Effector CD4-positive, alpha-beta T cell (primary cell): ENCODE measurements at places on chromosomes 3 and 15.
A peak's percentile ranks its signal among the peaks of the same experiment; 100 is the strongest.

DNA sequence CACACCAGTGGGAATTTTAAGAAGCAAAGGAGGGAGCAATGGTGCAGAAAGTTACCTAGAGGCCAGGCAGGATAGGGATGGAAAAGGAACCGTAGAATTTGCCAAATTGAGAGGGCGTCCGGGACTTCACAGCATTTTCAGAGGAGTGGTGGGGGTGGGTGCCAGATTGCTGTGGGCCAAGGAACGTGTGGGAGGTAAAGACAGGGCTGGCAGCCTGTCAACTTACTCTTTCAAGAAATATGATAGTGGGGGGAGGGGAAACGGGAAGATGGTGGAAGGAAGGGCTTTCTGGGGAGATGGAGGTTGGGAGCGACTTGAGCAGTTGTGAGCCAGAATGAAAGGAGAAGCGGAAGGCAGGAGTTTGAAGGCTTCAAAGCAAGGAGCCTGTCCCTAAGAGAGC is 1.4 kb upstream of the SLC6A11 start:
- DNase-seq = no peak

GRCh38 chr15:88048755-88049154 is 207.8 kb downstream of the NTRK3 start:
- DNase-seq = no peak

DNA sequence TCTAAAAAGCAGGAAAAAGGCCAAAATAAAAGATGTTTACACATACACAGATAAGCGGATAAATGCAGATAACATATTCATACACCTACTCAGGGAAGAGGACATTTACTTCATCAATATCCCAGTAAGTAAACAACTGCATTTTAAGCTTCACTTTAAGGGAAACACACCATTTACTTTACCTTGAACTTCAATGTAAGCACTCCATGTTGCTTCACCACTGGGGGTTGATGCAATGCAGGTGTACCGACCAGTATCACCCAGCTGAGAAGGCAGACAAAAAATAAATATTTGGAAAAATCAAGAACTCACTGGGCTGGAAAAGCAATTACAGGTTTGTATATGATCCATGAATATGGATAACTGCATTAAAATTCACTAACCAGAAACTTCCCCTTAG is 1099.5 kb downstream of the ROBO1 start:
- no peak for DNase-seq

DNA sequence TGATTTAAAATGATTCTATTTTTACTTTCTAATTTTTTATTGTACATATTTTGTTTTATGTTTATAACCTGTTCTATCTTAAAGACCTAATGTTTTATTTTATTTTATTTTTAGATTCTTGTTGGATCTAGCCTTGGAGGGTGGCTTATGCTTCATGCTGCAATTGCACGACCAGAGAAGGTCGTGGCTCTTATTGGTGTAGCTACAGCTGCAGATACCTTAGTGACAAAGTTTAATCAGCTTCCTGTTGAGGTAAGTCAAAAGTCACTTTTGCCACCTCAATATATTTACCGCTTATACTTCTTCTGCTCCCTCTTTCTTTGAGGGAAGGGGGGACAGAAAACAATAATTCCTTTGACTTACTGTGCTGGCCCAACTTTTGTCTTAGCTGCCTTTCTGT is 8.0 kb downstream of the ABHD10 start:
- DNase-seq = no peak

DNA sequence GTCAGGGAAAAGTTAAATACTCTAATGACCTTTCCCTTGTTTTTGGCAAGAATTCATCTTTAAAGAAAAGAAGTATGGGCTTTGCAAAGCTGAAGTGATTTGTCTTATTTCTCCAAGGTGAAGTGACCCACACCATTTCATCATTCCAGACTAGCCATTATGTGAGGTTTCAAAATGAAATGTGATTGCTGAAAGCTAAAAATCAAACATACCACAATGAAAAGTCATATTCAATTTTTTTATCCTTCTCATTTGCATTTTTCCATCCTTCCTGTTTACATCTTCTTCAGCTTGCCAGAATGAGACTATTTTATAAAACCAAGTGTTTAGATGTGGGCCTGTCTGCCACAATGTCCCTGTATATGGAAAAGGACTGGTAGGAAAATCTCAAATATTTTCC is 142.3 kb upstream of the STRIT1 start:
- DNase-seq = no peak

DNA sequence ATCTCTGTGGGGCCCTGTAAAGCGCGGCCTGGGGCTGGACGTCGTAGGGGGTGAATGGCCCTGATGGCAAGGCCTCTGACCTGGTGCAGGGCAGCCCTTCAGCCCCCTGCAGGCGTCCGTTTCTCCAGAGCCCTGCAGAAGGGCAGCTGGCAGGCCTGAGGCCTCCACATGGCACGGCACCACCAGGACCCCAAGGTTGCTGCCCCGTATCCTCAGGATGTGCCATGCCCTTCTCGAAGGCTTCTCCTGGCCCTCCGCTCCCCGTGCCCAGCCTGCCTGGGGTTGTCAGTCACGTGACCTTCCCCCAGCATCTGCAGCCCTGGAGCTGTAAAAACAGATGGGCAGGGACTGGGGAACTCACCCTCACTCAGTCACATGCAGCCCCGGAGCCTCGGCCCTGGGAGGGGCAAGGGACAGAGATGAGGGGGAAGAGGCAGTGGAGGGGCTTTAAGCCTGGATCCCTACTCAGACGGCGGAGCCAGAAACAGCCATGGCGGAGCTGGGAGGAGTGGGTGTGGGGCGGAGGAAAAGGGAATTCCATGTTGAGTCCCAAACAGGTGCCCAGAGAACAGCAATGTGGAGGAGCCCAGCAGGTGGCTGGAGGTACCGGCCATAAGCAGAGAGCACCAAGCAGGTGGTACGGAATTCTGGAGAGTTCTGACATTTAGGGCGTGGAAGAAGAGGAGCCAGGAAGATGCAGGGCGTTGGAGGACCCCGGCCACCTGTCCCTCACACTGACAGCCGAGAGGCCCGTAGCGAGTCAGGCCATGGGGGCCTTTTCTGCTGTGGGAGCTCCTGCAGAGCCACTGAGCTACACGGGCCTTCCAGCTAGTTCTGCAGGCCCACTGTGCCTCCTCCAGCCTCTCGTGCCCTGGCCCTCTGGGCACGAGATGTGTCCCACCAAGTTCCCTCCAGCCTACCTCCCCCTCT is 193.1 kb downstream of the XXYLT1 start:
- DNase-seq = no peak

GRCh38 chr15:78312957-78313356 is 13.5 kb upstream of the SKIC8 start:
- no peak for DNase-seq

DNA sequence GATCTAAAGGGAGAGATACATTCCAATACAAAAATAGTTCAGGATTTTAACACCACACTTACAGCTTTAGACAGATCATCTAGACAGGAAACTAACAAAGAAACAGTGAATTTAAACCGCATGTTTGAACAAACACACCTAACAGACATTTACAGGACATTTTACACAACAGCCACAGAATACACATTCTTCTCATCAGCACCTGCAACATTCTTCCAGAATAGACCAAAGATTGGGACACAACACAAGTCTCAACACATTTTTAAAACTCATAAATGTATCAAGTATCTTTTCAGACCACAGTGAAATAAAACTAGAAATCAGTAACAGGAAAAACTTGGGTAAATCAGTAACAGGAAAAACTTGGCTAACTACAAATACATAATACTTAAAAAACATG is 256.3 kb downstream of the MCTP2 start:
- DNase-seq = no peak

GRCh38 chr3:44554626-44555592 is at the start of gene ZKSCAN7:
TSS of gene ZKSCAN7 (plus strand) at chr3:44555193. CDS start at chr3:44557048, 1,855 bp downstream.
- peak; percentile 8 for DNase-seq

DNA sequence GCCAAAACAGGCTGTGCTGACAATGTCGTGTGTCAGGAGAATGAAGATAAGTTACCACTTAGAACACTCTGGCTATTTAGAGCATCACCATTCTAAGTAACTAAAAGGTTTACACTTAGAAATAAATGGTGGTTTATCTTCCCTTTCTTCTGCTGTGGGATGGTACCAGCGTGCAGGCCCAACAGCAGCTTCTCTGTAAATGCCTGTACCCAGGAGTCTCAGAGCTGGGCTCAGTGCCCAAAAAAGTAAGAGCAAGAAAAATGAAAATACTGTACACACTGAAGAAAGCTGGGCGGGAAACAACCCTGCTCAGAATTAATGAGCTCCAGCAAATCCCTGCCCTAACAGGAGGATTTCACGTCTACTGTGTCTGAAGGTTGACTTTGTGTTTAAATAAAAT is 206.5 kb downstream of the MFSD1 start:
- no peak for DNase-seq

- no peak for DNase-seq
These were observed 482.7 kb upstream of the MCTP2 start for GRCh38 chr15:93748710-93749109.

DNA sequence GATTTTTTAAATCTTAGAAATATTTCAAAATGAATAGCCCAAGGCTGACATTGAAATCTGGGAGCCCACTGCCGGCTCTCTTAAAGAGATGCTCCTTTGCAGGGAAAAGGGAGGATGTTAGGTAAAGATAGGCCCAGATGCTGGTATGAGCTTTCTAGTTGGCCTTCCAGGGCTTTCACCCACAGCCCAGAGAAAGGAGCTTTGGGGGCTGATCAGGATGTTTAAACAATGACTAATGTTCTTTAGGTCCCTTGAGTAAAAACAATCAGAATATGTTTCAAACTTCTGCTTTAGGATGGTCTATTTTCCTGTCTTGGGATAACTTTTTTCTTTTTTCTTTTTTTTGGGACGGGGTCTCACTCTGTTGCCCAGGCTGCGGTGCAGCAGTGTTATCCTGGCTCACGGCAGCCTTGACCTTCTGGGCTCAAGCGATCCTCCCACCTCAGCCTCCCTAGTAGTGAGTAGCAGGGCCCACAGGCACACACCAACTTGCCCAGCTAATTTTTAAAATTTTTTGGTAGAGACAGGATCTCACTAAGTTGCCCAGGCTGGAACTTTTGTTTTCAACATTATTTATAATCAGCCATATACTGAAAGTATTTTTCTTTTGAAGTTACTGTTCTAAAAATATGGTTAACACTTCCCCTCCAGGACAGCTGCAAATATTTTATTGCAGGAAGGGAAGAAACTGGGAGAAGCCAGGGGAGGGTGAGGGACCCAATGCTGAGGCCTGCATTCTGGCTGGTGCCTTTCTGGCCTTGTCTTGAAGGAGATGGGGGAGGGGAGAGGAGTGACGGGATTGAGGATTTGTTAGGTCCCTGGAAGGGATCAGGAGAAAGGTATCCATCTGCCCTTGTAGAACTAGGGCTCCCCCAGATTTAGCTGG is 70.1 kb downstream of the TRAK1 start:
- DNase-seq = no peak
